ENCODE measurements at places on chromosomes 3 and 15.
A peak's percentile ranks its signal among the peaks of the same experiment; 100 is the strongest.

DNA sequence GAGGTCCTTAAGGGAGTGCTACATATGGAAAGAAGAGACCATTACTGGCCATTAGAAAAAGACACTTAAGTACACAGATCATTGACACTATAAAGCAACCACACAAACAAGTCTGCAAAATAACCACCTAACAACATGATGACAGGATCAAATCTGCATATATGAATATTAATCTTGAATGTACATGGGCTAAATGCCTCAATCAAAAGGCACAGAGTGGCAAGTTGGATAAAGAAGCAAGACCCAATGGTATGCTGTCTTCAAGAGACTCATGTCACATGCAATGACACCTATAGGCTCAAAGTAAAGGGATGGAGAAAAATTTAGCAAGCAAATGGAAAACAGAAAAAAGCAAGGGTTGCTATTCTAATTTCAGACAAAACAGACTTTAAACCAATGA is 28.4 kb upstream of the CCNL1 start:
- no peak for DNase-seq

GRCh38 chr15:61225614-61226013 is 3.5 kb downstream of the RORA start:
- DNase-seq = no peak

GRCh38 chr3:143001034-143001368 is 369 bp upstream of the U2SURP start:
- no peak for DNase-seq

DNA sequence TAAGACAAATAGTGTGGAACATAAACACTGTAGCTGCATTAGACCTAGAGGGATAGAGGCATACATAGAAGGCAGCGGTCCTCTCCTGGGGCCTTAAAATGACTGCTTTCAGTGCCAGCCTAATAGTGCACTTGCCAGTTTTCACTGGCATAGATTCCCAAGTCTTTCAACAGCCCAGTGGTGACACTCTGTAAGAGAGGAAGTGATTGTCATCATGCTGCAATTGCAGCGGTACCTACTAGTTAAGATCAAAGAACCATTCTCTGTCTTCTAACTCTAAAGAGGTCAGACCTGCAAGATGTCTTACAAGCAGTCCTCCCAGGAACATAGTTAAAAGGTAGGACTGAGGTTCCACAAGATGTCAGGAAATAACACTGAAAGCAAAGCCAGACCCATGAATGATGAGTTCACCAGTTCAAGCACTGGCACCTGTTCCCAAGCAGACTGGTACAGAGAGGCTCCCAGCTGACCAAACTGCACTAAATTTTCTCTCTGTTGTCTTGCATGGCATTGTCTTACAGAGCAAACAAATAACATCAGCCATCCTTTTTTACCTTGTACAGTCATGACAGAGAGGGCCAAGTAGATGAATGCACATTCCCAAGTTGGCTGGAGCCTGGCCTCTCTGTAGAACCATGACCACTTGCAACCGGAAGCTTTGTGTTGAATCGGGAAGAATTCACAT is 100.5 kb upstream of the SKOR1 start:
- DNase-seq = no peak

GRCh38 chr3:127697551-127698240 is 24.9 kb downstream of the ABTB1 start:
- DNase-seq = peak; percentile 60

- no peak for DNase-seq
Observed at GRCh38 chr3:170467007-170467406, 48.3 kb downstream of the CLDN11 start.

- DNase-seq = no peak
Observed at GRCh38 chr3:120072867-120073525, 21.3 kb downstream of the GSK3B start.

DNA sequence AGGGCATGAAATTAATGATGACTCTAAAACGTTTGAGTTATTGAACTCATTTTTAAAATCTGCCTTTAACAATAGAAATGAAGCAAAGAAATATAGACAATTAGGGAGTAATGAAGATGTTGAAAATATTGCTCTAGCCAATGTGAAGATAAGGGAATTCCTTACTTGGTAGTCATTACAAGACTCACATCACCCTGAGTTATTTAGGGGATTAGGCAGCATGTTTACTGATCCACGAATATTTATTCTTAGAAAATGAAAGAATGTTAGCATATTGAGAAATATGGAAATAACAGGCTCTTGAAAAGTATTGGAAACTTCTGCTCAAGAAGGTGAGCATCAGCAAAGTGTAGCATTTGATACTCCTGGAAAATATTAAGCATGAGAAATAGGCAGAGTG is 398.1 kb upstream of the ARPP21 start:
- DNase-seq = no peak

DNA sequence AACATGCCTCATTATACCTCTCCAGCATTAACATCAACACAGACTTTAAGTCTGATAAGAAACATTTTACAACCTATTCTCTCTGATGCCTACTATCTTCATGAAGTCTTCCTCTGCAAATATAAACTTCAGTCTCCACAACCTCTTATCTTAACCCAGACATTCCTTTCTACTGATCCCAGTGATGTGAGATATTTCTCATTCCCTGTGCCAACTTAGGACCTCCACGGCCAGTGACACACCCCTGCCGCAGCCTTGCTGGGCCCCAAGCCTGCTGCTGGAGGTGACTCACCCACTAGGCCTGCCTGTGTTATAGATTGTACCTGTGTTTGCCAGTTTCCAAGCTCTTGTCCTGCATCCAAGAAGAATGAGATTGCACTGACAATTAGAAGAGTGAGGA is 734.5 kb upstream of the CADM2 start:
- no peak for DNase-seq

DNA sequence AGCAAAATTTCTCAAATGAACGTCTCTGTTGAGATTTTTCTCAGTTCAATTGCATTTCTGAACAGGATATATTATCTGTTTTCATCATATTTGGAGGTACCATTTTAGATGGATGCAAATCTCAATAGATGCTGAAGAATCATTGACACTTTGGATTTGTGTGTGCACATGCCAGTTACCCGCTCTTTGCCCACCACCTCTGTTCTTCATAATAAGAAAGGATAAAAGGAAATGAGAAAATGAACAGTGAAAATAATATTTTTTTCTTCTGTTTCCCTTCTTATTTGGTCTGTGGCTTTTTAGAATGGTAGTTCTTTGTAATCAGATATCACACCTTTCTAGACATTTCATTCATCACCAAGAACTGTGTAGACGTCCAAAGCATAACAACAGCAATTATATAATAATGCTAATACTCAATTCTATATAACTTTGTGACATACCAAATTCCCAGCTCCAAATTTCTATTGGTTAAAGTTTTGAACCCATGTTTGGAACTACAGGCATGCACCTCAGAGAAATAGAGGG is 256.7 kb upstream of the SATB1 start:
- DNase-seq = no peak

DNA sequence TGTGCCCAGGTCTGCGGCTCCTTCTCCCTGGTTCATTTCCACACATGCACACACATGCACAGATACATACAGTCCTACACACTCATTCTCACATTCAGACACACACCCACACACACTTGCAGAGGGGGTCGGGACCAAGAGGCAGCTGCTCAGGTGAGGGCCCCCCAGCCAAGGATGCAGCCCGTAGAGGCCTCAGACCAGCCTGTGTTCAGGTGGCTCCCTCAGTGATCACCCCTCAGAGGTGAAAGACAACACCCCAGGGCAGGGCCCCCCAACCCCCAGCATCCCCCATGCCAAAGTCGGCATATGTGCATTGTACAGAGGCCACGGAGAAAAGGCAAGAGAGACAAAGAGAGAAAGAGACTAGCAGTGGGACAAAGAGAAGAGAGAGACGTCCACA is 5.9 kb upstream of the CORO2B start:
- DNase-seq = no peak

- DNase-seq = no peak
Observed at GRCh38 chr3:130572769-130573168, 55.8 kb downstream of the COL6A6 start.

GRCh38 chr3:47882338-47882737 is 79.4 kb downstream of the DHX30 start:
- DNase-seq = no peak

DNA sequence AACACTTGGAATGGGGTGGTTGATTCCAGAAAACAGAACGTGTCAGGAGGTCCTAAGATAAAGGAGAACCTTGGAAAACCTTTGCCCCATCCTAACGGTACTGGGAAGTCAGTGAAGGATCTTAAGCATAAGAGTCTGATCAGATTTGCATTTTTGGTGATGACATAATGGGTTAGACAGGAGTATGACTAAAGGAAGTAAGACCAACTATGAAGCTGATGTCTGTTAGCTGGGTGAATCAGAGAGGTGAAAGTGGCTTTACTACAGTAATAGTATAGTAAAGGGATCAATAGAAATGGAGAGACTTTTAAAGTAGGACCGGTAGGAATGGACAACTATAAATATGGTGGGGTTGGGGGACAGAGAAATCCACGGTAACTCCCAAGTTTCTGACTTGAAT is 12.6 kb downstream of the GTF2A2 start:
- DNase-seq = no peak

DNA sequence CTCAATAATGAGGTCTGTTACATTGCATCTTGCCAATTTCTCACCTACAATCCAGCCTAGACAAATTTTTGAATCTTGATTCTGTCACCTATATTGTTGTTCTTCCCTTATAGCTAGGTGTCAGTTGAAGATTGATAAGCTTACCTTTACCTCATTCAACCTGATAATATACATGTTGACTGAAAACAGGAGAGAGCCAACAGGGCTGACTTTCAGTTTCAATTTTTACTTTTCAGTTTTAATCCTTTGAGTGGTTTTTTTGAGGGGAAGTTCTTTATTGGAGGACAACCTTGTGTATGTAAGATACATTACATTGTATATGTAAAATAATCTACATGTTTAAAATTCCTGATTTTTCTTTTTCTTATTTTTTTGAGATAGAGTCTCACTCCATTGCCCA is 5.8 kb downstream of the ATP13A5 start:
- DNase-seq = no peak

DNA sequence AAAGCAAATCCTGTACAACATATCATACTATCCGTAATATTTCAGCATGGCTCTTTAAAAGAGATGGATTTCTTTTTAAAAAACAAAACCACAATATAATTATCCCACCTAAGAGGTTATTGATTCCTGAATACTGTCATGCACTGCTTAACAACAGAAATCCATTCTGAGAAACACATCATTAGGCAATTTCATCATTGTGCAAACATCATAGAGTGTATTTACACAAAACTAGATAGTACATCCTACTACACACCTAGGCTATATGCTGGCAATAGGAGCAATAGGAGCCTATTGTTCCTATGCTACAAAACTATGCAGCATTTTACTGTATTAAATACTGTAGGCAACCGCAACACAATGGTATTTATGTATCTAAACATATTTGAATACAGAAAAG is 242.0 kb downstream of the NEK10 start:
- DNase-seq = no peak

DNA sequence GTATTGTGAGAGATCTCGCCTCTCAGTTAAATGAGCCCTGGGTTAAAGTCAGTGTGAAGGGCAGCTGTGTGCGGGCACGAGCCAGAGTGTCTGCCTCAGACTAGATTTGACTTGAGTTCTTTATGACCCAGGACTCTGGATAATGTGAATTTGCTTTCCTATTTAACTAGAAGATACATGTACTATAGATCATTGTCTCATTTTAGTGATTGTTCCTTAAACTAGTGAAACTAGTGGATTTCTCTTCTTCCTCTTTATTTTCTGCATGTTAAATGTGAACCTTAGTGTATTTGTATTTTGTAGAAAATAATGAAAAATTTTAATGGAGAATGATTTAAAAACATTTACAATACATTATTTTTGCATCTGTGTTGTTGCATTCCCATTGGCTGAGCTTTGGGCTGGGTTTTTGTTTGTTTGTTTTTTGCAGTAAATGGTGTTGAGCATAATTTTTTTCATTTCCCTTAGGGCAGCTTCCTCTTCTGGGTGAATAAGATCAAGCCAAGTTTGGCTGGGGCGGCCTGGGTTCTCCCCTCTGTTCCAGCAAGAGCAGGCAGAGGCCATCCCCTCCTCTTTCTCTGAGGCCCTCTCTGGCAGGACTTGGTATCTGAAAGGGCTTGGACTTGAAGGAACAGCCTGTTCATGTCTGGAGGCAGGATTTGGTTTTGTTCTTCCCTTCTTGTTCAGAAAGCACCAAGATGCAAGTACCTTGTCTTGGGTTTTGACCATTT is 15.0 kb downstream of the GCSAM start:
- no peak for DNase-seq

DNA sequence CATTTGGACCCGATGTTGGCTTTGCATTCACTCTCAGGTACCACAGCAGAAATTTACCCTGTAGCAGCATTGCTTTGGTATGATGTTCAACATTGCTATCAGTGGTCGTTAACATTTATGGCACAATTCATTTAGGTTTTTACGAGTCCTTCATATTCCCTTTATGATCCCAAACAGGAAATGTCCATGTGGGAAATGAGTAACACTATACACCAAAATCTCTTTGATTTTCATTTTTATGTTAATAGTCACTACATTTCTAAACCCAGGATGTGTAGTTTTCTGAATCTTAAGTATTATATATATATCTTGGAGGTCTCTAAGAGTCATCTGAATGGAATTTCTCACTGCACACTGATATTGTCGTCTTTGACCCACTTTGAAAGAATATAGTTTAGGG is 78.5 kb upstream of the RBMS3 start:
- DNase-seq = no peak

DNA sequence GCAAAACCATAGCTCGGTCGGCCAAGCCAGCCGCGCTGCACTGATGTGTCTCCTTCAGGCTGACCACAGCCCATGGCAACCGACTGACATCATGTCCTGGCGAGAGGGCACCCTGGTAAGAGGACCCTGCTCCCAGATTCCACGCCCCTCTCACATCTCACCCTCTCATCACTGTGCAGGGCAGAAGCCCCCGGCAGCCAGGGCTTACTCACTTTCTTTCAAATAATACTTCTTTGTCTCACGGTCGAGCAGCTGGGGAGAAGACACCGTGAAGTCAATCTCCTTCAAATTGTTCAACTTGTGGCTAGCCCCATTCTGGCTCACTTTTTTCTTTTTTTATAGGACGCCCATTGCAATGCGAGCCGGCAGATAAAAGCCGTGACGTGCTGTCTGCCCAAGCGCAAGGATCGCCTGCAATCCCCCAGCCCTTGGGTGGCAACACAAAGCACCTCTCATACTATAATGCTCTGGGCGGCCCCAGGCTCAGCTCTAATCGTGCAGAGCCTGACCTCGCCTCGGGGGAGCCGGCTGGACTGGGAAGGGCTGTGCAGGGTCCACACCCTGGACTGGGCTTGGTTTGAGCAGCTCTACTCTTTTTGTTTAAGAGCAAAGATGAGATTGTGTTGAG is 33.6 kb downstream of the VGLL4 start:
- DNase-seq = no peak

GRCh38 chr15:69881766-69882165 is 216.0 kb downstream of the TLE3 start:
- DNase-seq = no peak

- DNase-seq = no peak
Observed at GRCh38 chr3:52784931-52785590, 7.7 kb downstream of the ITIH1 start.

GRCh38 chr15:100186960-100187359 is 154.8 kb downstream of the ADAMTS17 start:
- DNase-seq = no peak

GRCh38 chr3:98966434-98966833 is 64.9 kb upstream of the DCBLD2 start:
- DNase-seq = no peak

- DNase-seq = no peak
Observed at GRCh38 chr3:140627756-140628155, 50.1 kb upstream of the TRIM42 start.

All from stimulated activated CD4-positive, alpha-beta T cell treated with anti-CD3 and anti-CD28 coated beads, Interleukin-15, amount 100 ng/mL, for 24 hours (primary cell).